ENCODE measurements at places on chromosomes 4 and X.

DNA sequence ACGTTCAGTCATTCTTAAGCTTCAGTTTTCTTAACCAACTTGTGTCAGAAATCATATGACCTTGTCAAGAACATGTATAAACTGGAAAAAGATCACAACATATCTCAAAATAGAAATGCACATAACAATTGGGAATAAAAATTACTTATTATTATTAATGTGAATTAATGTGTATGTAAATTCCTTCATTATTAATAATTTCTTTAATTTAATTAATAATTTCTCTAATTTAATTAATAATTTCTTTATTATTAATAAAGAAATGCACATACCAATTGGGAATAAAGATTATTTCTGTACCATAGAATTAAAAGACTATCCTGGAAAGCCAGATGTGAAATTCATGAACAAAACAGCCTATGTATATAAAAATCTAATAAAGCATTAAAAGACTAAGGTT lies 718.5 kb upstream of the PCDH7 start:
- DNase-seq: no peak

- DNase-seq: no peak
Observed at GRCh38 chr4:152896811-152897210, 39.3 kb upstream of the FHDC1 start.

GRCh38 chr4:1398681-1399507 lies 7.3 kb downstream of the NKX1-1 start:
- DNase-seq: no peak

GRCh38 chrX:130295519-130296296 lies 27.0 kb upstream of the ZNF280C start:
- no peak for DNase-seq

DNA sequence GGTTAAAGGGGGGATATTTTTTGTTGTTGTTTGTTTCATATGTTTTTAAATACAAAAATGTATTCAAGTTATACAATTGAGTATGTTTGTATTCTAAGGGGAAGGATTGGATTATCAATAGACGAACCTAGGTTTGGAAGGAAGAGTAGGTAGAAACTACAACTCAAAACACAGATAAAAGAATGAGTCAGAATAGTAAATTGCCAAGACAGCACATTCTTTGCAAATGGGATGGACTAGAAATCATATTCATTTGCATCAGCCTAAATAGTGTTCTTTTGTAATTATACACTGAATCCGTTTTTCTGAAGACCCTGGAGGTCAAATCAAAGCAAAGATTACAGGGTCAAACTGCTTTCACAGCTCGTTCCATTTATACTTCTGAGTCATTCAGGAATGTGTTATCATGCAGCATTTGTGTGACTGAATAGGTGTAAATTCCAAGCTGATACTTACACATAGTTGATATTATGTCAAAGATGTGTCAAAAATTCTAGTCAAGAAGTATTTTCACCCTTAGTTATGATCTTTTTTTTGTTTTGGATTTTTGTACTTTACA lies 273.3 kb upstream of the FAT4 start:
- no peak for DNase-seq

GRCh38 chr4:107129076-107129475 lies 93.0 kb upstream of the DKK2 start:
- no peak for DNase-seq

Measured in stimulated activated CD4-positive, alpha-beta T cell treated with anti-CD3 and anti-CD28 coated beads, Interleukin-2, amount 100 ng/mL, for 48 hours (primary cell).